ENCODE measurements at places on chromosomes 11 and 22.
A peak's percentile ranks its signal among the peaks of the same experiment; 100 is the strongest.

DNA sequence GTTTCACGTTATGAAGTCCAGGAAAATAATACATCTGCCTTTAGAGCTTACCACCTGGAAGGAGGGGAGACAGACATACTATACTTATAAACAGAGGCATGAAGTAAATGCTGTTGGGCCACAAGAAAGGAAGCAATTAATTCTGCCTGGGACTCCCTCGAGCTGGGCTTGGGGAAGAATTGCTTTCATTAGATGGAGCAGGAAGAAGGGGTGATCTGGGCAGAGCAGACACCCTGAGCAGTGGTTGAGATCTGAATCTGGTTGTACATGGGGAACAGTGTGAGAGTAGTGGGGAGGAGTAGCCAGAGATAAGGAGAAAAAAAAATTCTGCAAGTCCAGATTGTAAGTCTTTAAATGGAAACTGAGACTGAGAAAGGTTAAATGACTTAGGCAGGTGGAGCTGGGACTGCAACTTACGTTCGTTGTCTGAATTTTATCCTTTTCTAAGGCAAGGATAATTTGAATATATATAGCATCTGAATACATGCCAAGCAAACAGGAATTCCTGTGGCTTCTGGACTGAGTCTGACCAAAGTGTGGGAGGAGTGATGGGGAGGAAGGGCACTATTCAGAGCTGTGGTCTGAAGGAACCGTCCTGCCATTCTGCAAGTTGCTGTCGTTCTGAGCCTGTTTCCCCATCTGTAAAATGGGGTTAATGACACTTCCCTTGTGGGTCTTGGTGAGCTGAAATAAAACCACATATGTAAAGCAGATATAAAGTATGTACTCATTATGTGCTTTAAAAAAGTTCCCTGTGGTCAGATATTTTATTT, 7.9 kb downstream of the NCAM1 start:
- no peak for DNase-seq

- DNase-seq = no peak
Measured at GRCh38 chr22:25487508-25487907, 77.0 kb upstream of the GRK3 start.

DNA sequence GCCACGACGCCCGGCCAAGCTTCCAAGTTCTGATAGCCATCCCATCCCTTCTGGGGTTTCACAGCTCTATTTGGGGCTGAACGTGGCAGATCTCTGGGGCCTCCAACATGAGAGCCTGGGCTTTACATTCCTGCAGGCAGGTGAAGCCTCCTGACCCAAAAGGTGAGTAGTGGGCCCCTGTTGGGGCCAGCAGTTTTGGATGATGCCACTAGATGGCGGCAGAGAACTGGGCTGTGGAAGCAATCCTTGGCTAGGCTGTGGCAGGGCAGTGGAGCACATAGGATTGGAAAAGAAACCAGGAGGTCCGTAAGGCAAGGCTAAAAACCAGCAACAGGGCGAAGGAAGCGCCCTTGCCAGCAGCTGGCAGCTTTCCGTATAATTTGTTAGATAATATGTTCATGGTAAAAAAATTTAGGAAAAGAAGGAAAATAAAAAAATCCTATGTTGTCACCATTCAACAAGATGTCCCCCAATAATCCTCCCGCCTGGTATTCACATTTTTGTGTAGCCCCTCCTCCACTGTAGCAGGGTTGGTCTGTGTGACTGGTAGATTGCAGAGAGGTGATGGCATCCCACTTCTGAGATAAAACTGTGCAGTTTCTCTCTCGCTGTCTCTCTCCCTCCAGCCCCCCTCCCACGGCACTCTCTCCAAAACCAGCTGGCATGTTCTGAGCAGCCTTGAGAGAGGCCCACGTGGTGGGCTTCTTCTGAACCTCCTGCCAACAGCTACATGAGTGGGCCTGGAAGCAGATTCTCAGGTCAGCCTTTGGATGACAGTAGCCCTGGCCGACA, 43.6 kb upstream of the OR4B1 start:
- peak; percentile 90 for DNase-seq

DNA sequence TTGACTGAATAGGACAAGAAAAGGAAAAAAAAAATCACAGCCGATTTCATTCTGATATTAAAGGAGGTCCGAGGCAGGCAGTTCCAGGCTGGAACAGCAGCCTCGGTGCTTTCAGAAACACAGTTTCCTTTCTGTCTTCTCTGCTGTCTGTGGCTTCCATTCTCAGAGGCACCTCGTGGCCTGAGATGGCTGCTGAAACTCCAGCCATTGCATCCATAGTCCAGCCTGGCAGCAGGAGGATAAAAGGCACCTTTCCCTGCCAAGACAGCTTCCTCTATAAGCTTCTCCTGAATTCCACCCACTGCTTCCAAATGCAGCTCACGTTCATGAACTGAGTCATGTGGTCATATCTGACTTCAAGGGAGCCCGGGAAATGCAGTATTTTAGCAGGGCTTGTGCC, 390.5 kb downstream of the TBC1D22A start:
- no peak for DNase-seq

- no peak for DNase-seq
Measured at GRCh38 chr11:69499186-69499917, 17.9 kb downstream of the LINC01488 start.

GRCh38 chr22:32218470-32218869, 13.6 kb upstream of the RFPL2 start:
- no peak for DNase-seq

DNA sequence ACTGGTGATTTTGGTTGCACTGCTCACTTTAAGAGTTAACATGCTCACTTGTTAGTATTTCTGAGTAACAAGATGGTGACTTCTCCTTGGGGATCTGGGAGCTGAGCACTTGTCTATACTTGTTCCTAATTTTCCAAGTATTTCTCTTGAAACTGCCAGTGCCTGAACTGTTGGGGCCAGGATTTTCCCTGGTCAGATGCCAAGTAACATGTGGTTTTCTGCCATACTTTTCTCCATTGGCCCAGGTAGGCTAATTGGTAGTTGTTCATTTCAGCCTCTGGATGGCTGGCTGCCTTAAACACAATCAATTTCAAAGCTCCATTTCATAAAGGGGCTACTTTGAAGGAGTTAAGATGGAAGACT, 35.0 kb downstream of the RNF141 start:
- DNase-seq = no peak

All from ELF-1 (cell line).